Hypothalamus (tissue), 51 donors: ENCODE measurements at places on chromosomes 13 and 19.

GRCh38 chr19:8257052-8257443 is 47.9 kb downstream of the CERS4 start:
- no peak for DNase-seq

DNA sequence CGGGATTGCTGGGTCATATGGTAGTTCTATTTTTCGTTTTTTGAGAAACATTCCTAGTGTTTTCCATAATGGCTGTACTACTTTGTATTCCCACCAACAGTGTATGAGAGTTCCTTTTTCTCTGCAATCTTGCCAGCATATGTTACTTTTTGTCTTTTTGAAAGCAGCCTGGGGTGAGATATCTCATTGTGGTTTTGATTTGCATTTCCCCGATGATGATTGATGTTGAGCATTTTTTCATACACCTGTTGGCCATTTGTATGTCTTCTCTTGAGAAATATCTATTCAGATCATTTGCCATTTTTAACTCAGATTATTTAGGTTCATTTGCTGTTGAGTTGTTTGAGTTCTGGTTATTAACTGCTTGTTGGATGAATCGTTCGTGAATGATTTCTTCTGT is 18.5 kb upstream of the ATP12A start:
- no peak for DNase-seq

GRCh38 chr19:8486661-8487136 is 15.7 kb downstream of the PRAM1 start:
- DNase-seq = no peak

DNA sequence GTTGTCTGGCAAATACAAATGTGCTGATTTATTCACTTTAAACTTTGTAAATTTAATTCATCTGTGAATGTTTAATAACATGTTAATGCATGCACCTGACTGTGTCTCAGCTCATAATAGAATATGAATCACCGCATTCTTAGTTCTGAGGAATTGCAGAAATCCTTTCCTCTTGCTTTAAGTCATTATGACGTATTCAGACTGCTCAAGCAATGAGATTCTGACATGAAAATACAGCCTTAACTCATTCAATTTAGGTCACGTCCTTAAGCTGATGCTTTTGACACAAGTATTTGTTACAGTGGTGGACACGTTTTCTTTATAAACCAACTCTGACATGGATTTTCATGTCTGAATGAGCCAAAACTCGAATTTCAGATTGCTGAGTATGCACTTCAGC is 541.0 kb upstream of the KLF12 start:
- no peak for DNase-seq

GRCh38 chr19:9075064-9075949 is 11.6 kb upstream of the OR1M1 start:
- peak; percentile 87 for DNase-seq

DNA sequence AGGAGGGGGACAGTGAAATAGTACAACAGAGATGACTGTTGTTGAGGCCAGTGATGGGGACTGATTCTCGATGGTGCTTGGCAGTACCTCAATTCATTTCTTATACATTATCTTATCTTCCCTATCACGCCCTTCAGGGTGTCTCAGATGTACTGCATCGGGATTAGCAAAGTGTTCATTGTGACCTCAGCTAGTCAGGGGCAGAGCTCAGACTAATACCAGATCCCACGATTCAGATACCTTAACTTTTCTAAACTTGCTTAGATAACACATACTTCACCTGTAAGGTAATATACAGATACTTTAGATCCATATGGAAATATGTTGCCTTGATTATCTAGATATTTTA is 720.6 kb downstream of the EFNB2 start:
- no peak for DNase-seq

DNA sequence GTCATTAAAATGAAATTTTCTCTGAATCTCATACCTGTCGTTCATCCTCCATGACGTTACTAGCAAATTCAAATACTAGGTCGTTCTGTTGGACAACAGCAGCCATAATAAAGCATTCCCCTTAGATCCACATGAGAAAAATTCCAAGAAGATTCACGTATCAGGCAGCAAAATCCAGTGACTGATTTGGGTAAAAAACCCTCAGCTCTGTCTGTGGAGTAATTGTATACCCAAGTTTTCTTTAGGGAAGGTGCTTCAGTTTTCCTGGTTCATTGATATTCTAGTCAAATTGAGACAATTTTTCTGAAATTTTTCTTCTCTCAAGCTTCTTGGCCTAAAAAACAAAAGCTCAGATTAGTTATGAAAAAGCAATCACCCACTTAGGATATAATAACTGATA is 37.2 kb downstream of the ELF1 start:
- no peak for DNase-seq

DNA sequence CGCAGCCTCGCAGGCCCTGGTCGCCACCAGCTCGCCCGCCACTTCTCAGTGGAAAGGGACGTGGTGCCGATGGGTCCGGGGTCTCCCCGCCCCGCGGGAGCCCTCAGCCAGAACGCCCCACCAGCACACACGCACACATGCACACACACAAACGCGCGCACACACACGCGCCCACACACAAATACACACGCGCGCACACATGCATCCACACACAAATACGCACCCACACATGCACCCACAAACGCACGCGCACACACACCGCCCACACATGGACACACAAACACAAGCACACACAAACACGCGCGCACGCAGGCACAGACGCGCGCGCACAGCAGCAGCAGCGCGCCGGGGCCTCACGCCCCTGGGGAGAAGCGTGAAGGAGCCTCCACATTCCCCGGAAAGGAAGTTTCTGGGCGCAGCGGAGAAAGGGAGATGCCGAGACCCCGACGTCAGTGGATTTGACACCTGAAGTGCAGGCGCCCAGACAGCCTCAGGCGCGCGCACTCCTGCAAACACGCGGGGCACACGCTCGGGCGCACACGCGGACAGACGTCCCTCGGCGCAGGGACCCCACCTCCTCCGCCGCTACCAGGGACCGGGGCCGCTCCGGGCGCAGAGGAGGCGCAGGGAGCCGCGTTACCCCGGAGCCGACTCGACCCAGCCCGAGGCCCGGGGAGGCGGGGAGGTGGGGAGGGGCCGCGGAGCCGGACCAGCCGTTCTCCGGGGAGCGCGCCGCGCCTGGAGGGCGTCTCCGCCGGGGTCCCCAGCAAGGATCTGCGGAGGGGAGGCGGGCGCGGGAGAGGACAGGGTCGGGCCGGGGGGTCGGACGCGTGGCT is 622 bp downstream of the RASA3 start:
- DNase-seq = no peak
